ENCODE measurements at places on chromosomes 11 and 22.

GRCh38 chr11:87148749-87149148, 111.0 kb downstream of the TMEM135 start:
- no peak for DNase-seq

DNA sequence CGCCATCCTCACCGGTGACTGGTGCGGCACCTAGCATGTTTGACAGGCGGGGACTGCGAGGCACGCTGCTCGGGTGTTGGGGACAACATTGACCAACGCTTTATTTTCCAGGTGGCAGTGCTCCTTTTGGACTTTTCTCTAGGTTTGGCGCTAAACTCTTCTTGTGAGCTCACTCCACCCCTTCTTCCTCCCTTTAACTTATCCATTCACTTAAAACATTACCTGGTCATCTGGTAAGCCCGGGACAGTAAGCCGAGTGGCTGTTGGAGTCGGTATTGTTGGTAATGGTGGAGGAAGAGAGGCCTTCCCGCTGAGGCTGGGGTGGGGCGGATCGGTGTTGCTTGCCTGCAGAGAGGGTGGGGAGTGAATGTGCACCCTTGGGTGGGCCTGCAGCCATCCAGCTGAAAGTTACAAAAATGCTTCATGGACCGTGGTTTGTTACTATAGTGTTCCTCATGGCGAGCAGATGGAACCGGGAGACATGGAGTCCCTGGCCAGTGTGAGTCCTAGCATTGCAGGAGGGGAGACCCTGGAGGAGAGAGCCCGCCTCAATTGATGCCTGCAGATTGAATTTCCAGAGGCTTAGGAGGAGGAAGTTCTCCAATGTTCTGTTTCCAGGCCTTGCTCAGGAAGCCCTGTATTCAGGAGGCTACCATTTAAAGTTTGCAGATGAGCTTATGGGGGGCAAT, 1.1 kb downstream of the NEAT1 start:
- DNase-seq: no peak

DNA sequence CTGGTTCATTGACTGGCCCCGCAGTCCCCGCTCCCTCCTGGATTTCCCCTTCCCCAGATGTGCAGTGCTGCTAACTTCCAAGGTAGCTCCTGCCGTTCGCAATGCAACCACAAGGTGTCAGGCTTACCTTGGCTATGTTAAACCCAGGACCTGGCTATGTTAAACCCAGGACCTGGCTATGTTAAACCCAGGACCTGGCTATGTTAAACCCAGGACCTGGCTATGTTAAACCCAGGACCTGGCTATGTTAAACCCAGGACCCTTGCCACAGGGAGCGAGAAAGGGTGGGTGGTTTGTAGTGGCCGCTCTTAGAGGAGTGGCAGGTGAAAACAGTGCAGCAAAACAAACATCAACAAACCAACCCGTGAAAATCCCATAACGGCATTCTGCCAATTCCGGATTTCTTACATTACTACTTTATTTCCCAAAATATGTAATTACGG, 2.9 kb upstream of the ADAMTS8 start:
- peak; percentile 76 for DNase-seq

GRCh38 chr11:15006139-15006759, 34.1 kb upstream of the CALCA start:
- peak; percentile 76 for DNase-seq

DNA sequence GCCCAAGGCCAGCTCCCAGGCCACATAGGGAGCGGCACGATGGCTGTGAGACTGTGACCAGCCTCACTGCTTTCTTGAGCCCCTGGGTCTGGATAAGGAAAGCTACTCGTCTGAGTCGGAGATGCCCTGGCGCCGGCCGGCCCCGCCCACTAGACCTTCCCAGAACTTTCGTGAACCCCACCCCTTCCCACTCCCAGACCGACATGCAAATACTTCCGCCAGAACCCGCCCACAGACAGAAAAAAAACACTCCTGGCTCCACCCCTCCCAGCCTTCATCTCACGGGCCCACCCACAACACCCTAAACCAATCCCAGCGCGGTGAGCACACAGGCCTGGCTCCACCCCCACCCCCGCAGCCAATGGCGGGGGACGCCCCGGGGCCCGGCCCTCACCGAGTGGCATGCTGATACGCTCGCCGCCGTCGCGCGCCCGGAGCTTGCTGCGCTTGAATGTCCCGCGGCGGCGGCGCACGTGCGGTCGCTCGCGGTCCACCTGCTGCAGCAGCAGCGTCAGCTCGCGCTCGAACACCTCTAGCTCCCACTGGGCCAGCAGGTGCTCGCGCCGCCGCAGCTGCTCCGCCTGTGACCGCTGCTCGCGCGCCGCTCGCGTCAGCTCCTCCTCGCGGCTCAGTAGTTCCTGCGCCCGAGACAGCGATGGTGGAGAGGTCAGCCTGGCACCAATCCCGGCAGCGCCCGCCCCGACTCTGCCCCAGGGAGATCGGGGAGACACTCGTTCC, 7.0 kb downstream of the MAP3K11 start:
- peak; percentile 52 for DNase-seq

DNA sequence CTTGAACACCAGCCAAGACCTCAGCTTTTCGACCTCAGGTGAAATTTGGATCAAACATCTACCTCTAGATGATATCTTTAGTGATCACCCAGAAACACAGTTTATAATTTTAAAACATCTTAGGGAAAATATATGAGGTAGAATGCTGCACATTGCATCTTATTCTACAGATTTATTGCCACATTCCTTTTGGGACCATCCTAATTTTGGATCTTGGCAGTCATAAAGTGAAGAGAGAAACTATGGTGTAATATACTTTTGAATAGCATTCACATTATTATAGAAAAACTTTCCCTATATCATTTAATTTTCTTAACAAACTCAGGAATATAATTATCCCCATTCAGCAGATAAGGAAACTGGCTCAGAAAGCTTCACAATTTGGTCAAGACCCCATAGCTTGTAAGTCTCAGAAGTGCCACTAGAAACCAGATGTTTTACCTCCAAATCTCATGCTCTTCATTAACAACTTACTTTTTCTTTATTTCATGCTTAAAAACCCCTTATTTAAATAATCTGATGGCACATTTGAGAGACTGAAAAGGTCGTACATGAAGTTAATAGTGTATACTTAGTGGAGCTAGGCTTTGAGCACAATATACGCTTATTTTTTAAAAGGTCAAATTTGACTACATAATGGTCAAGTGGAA, 199.2 kb upstream of the CTSC start:
- DNase-seq: no peak

- no peak for DNase-seq
Measured at GRCh38 chr22:36100134-36100824, 60.3 kb downstream of the APOL3 start.

- DNase-seq: no peak
Measured at GRCh38 chr11:134483291-134483690, 71.2 kb upstream of the B3GAT1 start.

- no peak for DNase-seq
Measured at GRCh38 chr11:1330473-1330872, 21.0 kb upstream of the TOLLIP start.

- DNase-seq: peak; percentile 75
Measured at GRCh38 chr11:94077552-94078293, 50.9 kb upstream of the PANX1 start.

- no peak for DNase-seq
Measured at GRCh38 chr11:61853698-61854169, 25.6 kb downstream of the FADS2 start.

- DNase-seq: peak; percentile 70
Measured at GRCh38 chr22:40487663-40488249, 117.4 kb downstream of the SGSM3 start.

- DNase-seq: no peak
Measured at GRCh38 chr11:62896049-62896448, 15.4 kb downstream of the SLC3A2 start.

GRCh38 chr11:71336176-71336995, 84.0 kb upstream of the SHANK2 start:
- DNase-seq: no peak

GRCh38 chr11:14445542-14446530, 53.8 kb downstream of the COPB1 start:
- no peak for DNase-seq

- no peak for DNase-seq
Measured at GRCh38 chr11:120657306-120658070, 145.9 kb downstream of the GRIK4 start.

DNA sequence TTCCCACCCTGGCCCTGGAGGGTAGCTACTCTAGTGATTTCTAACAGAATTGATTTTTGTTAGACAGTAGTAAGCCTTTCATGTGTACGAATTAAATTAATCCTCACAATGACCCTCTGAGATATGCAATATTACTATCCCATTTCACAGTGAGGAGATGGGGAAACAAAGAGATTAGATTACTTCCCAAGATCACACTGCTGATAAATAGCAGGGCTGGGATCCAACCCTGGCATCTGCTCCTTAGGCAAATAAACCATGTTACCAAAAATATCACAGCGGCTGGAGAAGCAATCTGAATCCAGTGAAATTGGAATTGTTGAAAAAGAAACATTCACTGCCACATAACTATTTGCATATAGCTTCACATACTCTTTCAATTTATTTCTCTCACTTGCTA, 12.8 kb upstream of the CAVIN3 start:
- no peak for DNase-seq

DNA sequence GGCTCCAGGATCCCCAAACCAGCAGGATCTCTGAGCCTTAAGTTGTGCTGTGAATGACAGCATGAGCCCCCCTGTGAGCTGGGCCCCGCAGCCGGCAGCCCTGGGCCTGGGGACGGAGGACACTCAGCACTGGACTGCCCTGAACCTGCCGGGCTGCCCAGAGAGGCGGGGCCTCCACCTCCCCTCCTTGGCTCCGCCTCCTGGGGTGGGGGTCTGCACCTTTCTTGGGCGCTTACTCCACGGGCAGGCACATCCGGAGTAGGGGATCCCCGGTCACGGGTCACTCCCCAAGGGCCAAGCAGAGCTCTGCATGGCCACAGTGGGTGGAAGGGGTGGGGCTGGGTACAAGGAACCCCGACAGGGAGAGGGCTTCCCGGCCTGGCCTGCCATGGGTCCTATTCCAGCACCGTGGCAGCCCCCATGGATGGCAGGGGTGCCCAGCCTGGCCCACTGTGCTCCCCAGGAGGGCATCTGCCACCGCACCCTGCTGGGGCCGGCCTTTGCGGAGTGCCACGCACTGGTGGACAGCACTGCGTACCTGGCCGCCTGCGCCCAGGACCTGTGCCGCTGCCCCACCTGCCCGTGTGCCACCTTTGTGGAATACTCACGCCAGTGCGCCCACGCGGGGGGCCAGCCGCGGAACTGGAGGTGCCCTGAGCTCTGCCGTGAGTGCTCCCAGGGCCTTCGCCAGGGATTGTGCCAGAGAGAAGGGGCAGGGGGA, 5.4 kb downstream of the MUC5B start:
- DNase-seq: no peak

DNA sequence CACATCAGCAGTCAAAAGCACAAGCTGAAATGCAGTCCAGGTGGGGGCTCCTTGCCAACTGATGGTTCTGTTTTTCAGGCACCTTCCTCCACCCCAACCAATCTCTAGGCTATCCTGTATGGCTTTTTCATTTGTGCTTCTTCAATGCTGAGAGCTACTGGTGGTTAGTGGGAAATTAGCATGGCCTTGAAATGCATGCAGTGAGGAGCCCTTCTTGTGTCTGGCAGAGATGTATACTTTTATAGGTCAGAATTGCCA, 167.4 kb downstream of the NAV2 start:
- DNase-seq: no peak

GRCh38 chr22:30235687-30236170, 10.8 kb downstream of the LIF start:
- DNase-seq: no peak

DNA sequence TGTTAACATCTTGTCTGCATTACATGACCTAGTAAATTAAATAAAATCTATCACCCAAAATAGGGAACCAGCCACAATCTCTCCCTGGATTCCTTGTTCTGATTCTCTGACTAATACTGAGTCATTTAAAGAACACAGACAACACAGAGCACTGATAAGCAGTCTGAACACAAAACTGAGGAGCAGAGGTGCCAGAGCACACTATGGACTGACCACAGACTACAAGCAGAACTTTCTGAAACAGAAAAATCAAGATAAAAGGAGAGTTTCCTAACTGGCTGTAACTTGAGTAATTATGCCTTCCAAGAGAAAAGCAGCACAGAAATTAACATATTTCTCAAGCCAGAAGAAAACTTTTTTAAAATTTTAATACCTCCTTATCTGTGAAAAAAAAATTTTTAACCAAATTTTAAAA, 128.8 kb downstream of the SGSM3 start:
- DNase-seq: peak; percentile 88

DNA sequence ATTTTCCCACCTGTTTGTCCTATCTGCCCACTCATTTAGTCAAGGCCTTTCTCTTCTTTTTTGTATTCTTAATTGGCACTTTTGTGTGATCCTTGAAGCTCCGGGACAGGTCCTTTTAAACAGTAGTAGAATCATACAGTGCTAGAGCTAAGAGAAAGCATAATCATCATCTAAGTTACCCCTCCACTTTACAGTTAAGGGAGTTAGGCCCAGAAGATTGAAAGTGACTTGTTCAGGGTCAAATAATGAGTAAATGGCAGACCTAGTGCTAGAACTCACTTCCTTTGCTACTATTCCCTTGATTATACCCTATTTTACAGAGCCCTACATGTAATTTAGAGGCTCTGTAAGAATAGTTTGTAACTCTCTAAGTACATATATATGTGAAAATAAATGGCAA, 2.5 kb downstream of the USP47 start:
- no peak for DNase-seq

GRCh38 chr11:100918551-100919500, 210.8 kb downstream of the PGR start:
- no peak for DNase-seq

- no peak for DNase-seq
Measured at GRCh38 chr11:125180413-125181305, 16.1 kb downstream of the PKNOX2 start.

DNA sequence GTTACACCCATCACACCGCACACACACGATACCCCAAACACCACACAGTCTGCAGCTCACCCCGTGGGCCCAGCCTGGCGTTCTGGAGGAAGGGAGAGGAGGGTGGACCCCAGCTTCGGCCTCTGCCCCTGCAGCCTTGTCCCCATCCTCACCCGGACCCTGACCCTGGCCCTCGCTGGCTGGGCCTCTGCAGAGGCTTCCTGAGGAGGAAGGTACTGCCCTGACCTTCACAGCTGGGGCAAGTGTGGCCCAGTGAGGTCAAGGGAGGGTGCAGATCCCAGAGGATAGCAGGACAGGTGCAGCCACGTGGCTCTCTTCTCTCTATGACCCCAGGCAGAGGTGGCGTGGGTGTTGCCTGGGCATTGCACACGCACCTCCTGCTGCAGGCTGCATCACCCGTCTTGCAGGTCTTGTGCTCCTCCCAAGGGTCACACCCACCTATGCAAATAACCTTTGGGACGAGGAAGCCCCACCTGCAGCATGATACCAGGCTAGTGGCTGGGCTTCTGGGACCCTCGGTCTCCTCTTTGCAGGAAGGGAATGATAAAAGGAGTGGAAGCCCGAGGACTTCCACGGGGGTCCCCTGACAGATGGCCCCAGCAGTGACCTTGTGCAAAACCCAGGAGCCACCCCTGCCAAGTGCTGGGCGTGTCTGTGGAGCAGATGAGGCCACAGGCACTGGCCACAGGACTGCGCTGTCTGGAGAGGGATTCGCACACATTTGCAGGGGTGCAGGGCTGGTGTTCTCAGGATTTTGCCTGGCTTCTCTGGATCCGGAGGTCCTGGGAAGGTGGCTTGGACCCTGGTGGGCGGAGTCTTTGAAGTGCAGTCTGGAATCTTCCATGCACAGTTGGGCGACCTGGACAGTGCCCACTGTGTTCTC, 1241.5 kb downstream of the BRD1 start:
- DNase-seq: no peak

Data from hematopoietic multipotent progenitor cell treated with erythropoietin and hydrocortisone succinate and interleukin-3 and kit ligand, for 6 days (in vitro differentiated cells).